ENCODE measurements at places on chromosomes 16 and 17. TPM values are rescaled to one million over a fixed set of nuclear protein-coding genes. Genes with fewer than 3 reads are reported as not detected.

DNA sequence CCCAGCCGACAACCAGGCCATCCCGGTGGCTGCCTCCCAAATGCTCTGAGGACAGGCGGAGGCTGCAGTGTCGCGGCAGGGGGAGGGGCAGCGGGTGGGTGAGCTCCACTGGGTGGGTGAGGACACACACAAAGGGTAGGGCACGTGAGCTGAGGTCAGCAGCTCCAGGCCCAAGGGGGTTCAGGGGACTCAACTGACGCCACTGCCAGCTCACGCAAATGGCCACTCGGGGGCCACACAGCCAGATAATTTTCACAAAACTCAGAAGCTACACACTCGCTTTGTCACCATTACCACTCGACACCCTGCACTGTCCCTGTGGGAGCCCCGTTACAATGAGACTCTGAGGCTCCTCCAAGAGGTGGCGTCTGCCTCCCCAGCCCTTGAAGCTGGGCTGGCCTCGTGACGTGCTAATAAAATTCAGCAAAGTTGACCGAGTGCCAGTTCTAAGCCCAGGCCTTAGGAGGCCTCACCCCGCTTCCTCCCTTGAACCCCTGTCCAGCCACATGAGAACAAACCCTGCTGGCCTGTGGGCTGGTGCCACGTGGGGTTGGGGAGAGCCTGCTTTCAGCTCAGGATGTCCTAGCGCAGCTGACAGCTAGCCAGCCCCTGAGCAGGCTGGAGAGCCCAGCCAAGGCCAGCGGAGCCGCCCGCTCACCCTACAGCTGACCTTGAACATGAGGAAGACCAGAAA, 56.9 kb downstream of the RMI2 start:
- DNase-seq: no peak

- DNase-seq: no peak
Measured at GRCh38 chr16:13944816-13945215, 24.9 kb downstream of the ERCC4 start.

DNA sequence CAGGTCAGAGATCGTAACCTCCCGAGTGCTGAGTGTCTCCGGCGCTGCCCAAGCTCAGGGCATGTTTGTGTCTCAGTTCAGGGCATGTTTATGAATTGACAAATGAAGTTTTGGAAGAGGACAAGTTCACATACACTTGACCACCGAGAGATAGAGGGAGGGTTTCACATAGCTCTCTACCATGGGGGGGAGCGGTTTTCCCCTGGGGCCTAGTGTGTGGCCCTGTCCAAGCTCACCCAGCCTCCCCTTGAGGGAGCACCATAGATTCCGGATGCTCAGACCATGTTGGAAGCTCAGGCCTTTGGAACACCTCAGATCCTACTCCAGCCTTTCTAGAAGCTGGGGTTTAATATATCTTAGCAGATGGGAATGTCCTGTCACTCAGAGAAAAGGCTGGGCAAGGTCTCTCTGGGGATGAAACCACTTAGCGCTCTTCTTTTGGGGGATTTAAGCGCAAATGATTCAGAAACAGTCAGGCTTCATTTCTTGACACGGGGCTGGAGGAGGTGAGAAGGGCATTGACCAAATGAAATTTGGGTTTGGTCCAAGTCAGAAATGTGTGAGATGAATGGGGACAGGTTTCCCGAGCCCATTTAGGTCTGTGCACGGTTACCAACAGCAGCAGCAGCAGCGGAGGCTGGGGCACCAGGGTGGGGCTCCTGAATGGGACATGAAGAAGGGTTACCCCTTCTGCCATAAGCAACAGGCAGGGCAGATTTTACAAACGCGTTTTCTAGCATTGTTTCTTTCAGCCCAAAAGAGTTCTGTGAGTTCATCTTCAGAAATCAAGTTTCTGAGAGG, 96.6 kb downstream of the METRNL start:
- no peak for DNase-seq

- no peak for DNase-seq
Measured at GRCh38 chr16:1216296-1216619, 8.8 kb downstream of the TPSG1 start.

DNA sequence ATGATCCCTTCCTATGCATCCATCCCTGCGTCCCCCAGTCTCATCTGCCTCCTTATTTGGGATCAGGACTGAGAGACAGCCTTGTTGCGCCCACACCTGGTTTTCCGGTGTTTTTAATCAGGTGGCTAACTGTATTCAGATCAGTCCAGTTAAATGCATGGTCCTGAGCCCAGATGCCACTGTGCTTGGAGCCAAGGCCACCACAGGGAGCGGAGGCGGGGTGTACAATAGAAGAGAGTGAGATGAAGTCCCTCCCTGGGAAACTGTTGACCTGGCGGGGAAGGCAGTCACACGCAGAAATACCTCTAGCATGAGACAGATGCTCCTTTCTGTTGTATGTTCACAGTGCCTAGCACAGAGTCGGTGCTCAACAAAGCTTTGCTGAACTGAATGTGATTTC, 6.3 kb downstream of the RCVRN start:
- DNase-seq: no peak

GRCh38 chr16:62105244-62105643, 69.0 kb upstream of the CDH8 start:
- DNase-seq: no peak

CHST4 gene
- 1.1 TPM for total RNA-seq

RNF112 gene
- not detected for total RNA-seq

SLC25A19 gene
- total RNA-seq: 10.5 TPM

Data from epithelial cell of proximal tubule (primary cell).